ENCODE measurements at places on chromosomes 1 and 21.

GRCh38 chr1:83627045-83627444 is 371.9 kb downstream of the TTLL7 start:
- DNase-seq = no peak

- DNase-seq = no peak
Measured at GRCh38 chr1:113276507-113276906, 113.8 kb upstream of the MAGI3 start.

DNA sequence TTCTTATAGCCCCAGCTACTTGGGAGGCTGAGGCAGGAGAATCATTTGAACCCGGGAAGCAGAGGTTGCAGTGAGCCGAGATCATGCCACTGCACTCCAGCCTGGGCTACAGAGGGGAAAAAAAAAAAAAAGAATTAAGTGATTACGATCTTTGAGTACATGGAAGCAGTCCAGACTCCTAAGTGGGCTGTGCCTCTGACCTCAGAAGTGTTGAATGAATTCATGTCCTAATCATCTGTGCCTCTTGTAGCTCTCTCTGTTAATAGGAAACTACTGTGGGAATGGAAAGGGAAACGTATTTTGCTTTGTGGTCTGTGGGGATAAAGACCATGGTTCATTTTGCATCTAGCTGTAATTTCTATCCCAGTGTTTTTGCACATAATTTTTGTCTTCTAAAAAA is 8.4 kb upstream of the IVNS1ABP start:
- DNase-seq = no peak

DNA sequence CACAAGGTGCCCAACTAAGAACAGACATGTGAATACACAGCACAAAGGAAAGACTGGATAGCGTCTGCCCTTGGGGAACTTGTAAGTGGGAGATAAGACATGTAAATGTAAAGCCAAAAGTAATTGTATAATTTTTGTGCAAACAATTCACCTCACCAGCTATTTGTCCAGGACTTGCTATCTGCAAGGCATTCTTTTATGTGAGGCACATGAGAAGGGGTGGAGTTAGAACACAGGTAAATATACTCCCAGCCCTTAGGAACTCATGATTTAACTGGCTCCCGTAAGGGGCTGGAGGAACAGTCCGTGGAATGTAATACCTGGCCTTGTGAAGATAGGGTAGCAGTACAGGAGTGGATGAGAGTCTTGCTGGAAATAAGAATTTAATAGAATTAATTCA is 61.3 kb downstream of the CDK18 start:
- DNase-seq = no peak

- DNase-seq = no peak
Measured at GRCh38 chr1:147273409-147274336, 31.2 kb downstream of the CHD1L start.

- DNase-seq = no peak
Measured at GRCh38 chr1:156436141-156437036, 64.2 kb downstream of the MEF2D start.

DNA sequence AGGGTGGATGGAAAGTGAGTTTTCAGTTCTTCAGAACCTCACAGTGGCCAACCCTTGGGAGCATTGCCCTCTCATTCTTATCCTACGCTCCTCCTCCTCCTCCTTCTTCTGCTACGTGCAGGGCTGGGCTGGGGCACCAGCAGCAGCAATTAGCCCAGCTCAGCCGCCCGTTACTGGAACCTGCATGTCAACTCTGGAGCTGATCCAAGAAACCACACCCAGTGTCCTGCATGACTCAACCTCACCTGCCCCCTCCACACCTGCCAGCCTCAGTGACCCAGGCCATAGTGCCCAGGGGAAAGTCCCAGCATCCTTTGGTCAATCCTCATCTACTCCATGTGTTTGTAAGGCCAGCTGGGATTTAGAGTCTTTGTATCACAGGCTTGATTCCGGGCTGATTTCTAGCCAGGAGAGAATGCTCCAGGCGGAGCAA is 12.6 kb downstream of the ELF3 start:
- DNase-seq = no peak

DNA sequence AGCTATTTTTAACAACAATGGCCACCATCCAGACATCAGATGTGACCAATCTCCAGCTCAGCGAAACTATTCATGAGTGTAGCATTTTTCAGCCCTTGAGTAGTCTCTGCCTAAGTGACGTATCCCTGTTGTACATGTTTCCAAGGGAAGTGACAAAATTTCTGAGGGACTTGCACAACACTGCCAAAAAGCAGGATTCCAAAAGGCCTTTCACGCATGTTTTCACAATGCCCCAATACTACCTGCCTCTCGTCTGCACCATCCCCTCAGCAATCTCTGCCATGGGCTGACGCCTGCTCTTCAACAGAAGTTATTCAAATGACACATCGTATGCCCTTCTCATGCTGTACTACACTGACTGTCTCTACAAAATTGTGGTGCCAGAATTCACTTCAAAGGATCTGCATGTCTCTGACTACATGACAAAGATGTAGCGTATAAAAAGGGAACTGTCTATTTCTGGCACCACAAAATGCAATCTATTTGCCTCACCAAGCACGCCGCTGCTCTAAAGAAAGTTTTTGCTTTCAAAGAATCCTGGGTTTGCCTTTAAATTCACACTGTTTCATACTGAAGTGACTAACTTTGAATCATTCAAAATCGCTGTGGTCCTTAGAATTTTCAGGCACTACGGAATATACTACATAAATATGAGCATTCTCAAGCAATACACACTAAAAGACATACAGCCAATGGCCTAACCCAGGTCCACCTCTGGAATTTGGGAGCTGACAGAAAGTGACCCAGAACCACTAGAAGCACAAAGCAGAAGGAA is 32.9 kb downstream of the JAK1 start:
- DNase-seq = no peak

DNA sequence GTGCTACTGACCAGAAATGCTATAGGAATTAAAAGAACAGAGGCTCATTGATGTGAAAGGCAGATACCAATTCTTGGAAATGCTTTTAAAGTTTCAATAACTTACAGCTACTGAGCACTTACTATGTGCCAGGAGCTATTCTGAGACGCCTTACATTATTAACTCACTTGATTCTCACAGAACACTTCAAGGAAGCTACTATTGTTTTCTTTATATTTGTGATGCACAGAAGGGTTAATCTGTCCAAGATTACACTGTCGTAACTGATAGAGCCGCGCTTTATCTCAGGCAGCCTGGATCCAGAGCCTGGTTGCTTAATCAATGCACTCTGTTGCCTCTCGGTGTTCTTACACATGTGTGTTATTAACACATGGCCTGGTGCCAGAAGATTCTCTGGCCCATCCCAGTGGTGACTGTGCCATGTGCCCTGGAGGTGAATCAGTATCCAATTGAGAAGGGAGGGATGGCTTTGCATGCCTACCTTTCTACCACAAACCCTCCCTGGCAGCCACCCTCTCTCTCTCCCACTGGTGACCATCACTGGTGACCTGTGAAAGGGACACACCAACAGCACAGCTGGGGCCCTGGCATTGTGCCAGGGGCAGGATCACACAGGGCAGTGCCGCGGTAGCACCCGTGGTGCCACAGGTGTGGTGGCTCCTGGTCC is 8.8 kb downstream of the FMO1 start:
- peak; percentile 5 for DNase-seq

GRCh38 chr1:32907435-32907834 is 6.2 kb upstream of the TMEM54 start:
- DNase-seq = no peak

DNA sequence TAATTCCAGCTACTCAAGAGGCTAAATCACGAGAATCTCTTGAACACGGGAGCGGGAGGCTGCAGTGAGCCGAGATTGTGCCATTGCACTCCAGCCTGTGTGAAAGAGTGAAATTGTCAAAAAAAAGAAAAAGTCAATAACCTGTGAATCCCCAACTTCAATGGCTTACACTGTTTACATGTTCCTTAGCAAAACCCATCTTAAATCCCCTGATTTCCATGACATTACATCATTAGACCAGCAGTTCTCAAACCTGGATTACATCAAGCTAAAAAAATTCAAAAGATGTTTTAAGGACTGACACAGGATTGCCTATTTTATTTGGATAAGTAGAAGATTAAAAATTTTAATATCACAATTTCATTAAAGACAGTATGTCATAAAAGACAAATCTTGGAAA is 12.4 kb downstream of the GPBP1L1 start:
- DNase-seq = no peak

DNA sequence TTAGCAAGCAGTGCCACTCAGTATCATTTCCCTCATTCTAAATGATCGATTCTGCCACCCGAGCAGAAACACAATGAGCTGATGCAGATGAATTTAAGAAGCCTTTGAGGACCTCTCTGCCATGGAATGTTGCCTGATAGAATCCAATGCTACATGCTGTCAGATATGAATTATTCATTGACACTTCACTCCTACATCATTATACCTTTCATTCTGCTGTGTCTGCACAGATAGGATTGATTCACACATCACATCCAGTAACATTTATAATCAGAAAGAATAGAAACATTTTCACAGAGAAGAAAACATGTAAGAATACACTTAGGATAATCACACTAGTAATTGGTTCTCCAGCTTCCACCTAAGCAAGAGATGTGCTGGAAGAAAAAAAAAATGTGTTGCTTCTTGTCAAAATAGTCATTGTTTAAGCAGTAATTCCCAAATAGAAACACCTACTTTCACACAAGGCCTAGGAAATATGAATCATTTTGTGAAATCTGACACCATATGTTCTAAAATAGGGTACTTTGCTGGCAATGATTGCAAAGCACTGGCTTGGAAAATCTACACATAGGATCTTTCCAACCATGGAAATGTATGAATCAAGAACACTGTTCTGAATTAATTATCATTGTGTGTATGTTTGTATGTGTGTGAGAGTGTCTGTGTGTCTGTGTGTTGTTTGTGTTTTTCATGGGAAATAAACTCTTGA is 110.1 kb downstream of the GRIK1 start:
- no peak for DNase-seq

- DNase-seq = no peak
Measured at GRCh38 chr1:7070389-7071029, 285.3 kb downstream of the CAMTA1 start.

DNA sequence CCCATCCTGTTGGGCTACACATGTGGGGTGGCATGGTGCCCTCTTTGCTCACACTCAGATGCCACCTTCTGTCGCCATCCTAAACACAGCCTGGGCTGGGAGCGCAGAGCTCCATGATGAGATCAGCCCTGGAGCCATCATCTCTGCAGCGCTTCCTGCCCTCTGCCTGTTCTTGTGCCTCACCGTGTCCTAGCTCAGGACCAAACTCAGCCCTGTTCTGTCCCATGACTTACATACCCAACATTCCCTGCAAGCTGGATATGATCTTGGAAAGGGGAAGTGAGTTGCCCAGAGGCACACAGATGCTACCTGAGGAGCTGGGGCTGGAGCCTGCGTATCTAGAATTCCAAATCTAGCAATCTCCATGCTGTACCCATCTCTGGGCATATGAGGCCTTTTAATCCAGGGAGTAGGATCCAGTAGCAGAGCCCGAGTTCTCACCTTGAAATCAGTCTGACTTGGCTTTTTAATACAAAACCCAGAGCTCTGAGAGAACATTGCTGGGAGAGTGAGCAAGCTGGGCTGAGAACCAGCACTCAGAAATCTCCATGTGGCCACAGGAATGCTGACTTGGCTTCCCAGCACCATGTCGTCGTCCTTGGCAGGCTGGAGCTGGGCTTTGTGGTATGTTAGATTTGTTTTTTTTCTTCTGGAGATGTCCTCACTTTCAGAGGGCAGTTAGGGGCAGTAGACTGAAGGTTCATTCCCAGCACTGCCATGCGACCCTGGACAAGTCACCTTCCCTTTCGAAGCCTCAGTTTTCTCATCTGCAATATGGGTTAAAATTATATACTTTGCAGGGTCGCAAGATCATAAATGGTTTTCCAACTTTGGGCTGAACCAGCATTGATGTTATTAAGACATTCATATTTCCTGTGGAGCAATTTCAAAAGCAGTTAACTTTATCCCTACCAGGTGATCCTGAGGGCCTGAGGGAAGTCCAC is 2.6 kb downstream of the ALPL start:
- no peak for DNase-seq

- DNase-seq = no peak
Measured at GRCh38 chr21:31151156-31152045, 113.1 kb upstream of the KRTAP19-8 start.

DNA sequence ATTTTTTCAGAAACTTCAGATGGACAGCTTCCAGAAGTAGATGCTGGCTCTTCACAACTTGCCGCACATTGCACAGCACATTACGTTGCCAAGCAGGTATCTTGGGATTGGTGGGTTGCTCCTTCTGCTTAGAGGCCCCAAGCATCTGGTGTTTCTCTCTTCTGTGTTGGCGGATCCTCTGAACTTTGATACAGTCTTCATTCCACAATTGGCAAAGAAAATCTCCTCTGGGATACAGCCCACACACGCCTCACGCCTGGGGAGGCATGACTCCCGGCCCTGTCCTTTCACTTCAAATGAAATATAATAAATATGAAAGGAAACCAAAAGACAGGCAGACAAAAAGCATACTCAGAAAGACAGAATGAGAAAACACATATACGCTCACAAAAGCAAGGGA is 72.3 kb upstream of the PPP2R5A start:
- no peak for DNase-seq

- DNase-seq = no peak
Measured at GRCh38 chr21:28561772-28562171, 430.9 kb downstream of the LTN1 start.

DNA sequence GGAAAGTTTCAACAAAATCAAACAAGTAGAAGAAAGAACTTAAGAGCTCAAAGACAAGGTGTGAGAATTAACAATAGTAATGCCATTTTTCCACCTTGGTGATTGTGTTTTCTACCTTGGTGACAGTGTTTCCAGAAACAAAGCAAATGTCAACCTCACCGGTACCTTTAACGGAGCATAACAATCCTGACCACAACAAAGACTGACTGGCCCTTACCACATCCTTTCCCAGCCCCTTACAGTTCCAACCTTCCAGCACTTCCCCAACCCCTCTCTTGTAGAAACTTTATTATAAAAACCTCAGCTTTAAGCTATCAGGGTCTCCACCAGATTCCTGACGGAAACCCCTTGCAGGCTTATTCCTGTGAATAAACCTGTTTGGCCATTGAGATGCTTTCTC is 16.7 kb downstream of the STYXL2 start:
- no peak for DNase-seq

GRCh38 chr1:98385652-98386051 is 275.9 kb upstream of the SNX7 start:
- no peak for DNase-seq

GRCh38 chr1:53166912-53167311 is 24.5 kb upstream of the SLC1A7 start:
- DNase-seq = no peak

DNA sequence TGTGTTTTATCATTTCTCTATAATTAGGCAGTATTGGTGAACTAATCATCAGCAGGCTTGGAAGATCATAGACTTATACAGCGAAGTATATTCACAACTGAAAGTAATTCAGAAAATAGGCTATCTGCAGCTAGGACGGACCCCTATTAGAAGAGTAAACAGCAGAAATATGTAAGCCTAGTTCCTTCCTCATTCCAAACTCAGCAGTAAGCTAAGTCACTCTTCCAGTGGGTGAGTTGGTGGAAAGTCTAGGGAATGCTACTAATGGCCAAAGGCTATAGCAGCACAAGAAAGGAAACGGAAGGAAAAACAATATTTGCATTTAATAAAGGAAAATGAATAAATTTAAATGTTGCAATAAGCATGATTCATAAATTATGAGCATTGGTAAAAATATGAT is 918.1 kb upstream of the TMPRSS15 start:
- DNase-seq = peak; percentile 38

GRCh38 chr1:182715531-182715930 is 31.1 kb upstream of the RGS8 start:
- no peak for DNase-seq
